ENCODE measurements at places on chromosomes 11 and 22.

DNA sequence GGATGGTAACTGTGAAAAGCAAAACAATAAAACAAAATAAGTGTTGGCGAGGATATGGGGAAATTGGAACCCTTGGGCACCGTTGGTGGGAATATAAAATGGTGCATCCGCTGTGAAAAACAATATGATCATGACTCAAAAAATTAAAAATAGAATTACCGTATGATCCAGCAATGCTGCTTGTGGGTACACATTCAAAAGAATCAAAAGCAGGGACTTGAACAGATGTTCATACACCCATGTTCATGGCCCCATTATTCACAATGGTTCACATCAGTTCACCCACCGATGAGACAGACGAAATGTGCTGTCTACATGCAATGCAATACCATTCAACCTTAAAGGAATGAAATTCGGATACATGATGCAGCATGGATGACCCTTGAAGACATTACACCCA lies 1.2 kb upstream of the DERL3 start:
- DNase-seq = no peak

- DNase-seq = no peak
Observed at GRCh38 chr11:103537904-103538502, 428.8 kb downstream of the DYNC2H1 start.

DNA sequence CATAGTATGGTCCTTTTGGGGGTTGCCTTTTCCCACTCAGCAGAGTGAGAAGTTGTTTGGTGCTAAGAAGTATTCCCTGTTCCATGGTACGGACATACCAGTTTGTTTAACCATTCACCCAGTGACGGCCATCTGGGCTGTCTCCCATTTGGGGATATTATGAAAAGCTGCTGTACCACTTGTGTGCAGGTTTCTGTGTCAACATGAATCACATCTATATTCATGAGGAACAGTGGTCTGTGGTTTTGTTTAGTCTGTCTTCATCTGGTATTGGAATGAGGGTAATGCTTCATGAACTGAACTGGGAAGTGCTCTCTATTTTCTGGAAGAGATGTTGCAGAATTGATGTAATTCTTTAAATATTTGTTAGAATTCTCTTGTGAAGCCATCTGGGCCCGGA lies 89.5 kb downstream of the TRMU start:
- DNase-seq = no peak

- no peak for DNase-seq
Observed at GRCh38 chr22:24144056-24144777, 37.1 kb upstream of the SUSD2 start.

- no peak for DNase-seq
Observed at GRCh38 chr11:18790883-18791206, 753 bp downstream of the PTPN5 start.

DNA sequence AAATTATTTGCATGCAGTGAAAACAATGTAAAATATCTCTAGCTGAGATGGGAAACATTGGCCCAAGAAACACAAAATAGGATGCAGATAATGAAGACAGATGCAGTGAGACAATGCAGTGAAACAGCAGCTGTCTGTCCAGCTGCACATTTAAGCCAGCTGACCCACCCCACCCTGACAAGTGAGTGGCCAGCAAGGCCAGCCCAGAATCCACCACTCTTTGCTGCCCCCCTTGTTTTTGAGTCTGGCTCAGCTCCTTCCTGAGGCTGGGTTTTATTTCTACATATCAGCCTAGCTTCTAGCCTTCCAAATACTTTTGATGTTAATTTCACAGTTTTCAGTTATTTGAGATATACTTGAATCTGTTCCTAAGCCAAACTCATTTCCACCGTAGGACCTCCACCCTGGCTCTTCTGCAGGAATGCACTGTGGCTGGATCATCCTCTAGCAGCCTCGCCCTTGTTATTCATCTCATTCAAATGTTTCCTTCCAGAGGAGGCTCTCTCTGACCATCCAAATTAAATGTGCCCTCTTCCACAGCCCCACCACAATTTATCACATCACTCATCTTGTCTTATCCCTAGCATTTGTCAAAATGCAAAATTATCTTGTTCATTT lies 154.1 kb upstream of the POU2AF2 start:
- DNase-seq = no peak

DNA sequence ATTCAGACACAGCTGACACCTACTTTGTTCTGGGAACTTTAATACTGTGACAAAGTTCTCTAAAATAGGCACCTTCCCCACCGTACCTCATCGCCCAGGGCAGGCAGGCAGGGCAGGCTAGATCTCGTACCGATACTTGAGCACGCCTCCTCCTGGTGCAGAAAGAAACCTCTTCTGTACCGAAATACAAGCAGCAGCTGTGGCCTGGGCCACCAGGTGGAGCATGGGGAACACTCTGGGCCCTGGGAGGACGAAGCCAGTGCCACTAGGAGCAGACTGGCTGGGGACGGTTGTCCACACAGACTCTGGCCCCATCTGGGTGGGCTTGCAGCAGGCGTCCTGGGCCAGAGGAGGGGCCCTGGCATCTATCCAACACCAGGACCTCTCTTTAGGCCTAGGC lies 12.8 kb downstream of the PMM1 start:
- no peak for DNase-seq

- no peak for DNase-seq
Observed at GRCh38 chr11:19980388-19980787, 179.9 kb downstream of the DBX1 start.

GRCh38 chr22:40051322-40051721 lies 56.6 kb downstream of the FAM83F start:
- DNase-seq = no peak

GRCh38 chr11:99098258-99098657 lies 77.5 kb downstream of the CNTN5 start:
- no peak for DNase-seq

GRCh38 chr22:27531782-27532530 lies 269.6 kb downstream of the MN1 start:
- DNase-seq = no peak
